ENCODE measurements at places on chromosomes 11 and 22. TPM values are rescaled to one million over a fixed set of nuclear protein-coding genes. Genes with fewer than 3 reads are reported as not detected.

GRCh38 chr11:11178671-11179638 lies 174.1 kb downstream of the CSNK2A3 start:
- no peak for DNase-seq

DNA sequence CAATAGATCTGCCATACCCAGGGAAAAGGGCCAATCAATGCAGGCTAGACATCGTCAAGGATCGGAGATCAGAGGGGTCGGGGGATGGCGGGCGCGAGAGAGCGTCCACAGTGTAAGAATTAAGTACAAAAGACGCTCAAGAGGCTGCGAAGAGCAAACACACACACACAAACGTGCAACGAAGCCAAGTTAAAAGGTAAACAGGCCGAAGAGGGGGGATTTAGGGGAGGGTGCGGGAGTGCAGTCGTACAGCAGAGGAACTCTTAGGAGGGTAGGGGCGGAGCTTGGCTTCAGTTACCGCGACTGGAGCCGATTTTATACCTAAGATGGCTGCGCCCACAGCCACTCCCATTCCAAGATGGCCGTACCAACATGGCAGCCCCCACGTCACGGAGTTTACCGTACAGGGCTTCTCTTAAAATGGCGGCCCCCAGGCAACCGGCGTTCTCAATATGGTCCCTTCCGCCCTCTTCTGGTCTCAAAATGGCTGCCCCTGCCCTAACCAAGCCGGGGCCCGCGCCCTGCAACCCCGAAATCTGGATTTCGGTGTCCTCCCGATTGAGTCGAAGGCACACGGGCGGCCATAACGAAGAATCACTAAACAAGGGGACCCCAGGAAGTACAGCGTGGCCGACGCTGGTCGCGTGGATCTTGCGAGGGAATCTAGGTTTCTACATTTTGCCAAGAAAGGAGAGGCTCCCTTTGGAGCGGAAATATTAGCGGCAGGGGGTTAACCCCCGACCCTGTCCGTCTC lies 1.9 kb downstream of the GNG3 start:
- peak; percentile 92 for DNase-seq

- no peak for DNase-seq
Observed at GRCh38 chr11:123111465-123111864, 49.5 kb upstream of the HSPA8 start.

DNA sequence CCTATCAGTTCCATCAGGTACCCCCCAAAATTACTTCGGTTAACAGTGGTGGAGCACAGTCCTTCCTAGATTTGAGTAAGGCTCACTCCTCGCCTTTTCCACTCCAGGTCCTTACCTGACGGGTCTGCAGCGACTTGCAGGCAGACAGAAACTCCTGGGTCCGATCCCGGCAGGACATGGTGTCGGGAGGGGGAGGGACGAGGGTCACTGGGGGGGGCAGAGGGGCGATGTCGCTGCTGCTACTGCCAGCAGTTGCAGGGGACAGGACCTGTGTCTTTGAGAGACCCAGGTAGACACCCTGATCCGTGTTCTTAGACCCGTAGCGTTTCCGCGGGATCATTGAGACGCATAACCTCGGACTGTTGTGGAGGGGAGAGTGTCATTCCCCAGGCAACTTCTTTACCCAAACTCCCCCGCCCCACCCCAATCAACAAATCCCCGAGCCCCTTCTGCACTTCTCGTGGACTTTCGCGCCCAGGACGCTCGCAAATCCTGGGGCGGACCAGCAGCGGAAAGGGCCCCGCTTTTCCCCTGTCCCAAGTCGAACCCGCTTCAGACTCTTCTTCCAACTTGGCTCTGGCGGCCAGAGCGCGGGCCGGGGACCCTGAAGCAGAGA lies 839 bp downstream of the STX5 start:
- DNase-seq = no peak

- no peak for DNase-seq
Observed at GRCh38 chr11:65817312-65817834, 16.4 kb upstream of the SNX32 start.

- no peak for DNase-seq
Observed at GRCh38 chr11:87645626-87646025, 529.6 kb downstream of the RAB38 start.

GRCh38 chr11:43746670-43747069 lies 66.1 kb downstream of the HSD17B12 start:
- DNase-seq = no peak

GRCh38 chr11:2268729-2269600 lies 1.4 kb downstream of the ASCL2 start:
- no peak for DNase-seq

DNA sequence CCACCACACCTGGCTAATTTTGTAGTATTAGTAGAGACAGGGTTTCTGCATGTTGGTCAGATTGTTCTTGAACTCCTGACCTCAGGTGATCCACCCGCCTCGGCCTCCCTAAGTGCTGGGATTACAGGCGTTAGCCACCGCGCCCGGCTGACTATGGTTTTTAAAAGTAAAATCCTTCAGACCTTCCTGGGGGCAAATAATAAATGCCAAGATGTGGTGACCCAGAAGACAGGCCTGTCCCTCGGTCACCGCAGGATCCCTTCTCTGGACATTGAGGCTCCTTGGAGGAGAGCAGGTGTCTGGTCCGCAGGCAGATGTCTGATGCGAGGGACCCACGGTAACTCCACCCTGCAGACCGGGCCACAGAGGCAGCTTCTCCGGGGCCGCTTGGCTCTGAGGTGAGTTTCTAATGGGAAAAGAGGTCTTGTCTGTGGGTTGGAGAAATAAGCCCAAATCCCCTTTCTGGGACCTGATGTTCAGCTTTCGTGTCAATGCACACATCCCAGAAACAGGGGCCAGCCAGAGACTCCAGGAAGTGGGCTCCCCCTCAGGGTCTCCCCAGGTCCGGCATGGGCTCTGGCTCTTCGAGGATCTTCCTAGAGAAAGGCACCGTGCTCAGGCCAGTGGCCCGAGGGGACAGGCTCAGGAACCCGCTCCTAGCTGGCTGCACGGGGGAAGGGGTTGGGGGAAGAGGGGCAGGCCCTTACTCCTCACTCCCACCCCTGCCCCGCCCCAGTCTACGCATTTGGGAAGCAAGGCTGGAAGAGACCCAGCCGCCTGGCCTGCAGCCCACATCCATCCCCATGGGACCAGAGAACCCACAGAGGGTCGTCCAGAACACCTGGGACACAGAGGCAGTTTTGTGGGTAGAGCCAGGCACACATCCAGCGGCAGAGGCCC lies 100.6 kb downstream of the WNT7B start:
- no peak for DNase-seq

- DNase-seq = peak; percentile 65
Observed at GRCh38 chr22:38872172-38872830, at the start of gene CBX6. Gene CBX6 (minus strand): TSS chr22:38872216. CDS start chr22:38872190, 26 bp downstream.

The RBMXL2 gene
- total RNA-seq = 0.04 TPM

The YPEL1 gene
- 4.5 TPM for total RNA-seq

DNA sequence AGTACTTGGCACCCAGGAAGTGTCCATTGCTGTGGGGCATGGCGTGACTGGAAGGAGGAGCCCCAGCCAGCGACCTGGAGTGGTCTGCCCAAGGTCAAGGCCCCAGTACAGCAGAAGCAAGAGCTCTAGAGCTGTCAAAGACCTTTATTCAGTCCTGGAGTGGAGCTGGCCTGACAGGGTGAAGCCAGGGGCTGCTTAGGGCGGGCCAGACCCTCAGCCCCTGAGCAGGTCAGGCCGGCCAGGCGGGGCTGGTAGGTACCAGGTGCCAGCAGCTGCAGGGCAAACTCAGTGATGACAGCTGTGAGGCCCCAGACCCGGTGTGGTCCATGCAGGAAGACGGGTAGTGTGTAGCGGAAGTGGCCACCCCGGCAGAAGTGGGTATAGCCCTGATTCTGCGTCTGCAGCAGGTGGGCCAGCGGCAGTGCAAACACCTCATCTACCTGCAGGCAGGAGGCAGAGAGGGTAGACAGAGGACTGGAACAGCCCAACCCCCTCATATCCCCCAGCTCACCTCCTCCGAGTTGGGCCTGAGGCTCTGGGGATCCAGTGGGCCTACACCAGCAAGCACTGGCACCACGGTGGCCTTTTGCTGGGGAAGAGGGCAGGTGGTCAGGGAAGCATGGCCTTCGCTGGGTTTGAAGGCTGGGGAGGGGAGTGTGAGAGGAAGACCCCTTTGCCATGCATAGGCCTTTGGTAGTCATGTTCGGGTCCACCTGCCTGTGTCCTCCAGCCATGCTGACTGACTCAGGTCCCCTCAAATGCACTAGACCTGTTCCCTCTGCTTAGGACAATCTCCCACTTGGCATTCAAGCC lies 1.7 kb downstream of the NUDT8 start:
- no peak for DNase-seq

- no peak for DNase-seq
Observed at GRCh38 chr22:22933807-22934542, 46.4 kb downstream of the IGLL5 start.

- no peak for DNase-seq
Observed at GRCh38 chr11:66720899-66721470, 8.0 kb downstream of the SPTBN2 start.

The ZC3H12C gene
- total RNA-seq = 26.4 TPM

The SLC25A17 gene
- 14.7 TPM for total RNA-seq

DNA sequence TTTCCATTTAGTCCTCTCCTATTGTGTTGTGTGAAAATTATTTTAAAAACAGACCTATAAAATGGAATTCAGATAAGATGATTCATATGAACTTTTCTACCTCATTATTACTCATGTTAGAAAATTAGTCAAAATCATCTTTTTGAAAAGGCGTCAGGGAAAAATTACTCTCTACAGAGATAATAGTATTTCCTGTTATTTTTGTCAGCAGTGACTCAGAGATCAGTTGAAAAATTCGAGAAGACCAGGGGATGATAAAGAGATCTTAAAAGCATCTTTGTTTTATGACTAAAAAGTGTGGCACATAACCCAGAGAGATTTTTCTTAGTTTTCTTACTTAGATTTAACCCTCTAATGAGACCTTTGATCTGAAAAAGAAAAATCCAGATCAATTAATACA lies 157.9 kb upstream of the CARD18 start:
- DNase-seq = peak; percentile 10

The PACS1 gene
- 21.9 TPM for total RNA-seq

- no peak for DNase-seq
Observed at GRCh38 chr22:50665738-50666137, 6.9 kb upstream of the SHANK3 start.

- peak; percentile 46 for DNase-seq
Observed at GRCh38 chr11:68525930-68526329, 65.4 kb downstream of the PPP6R3 start.
